NB4 (cell line): ENCODE measurements at places on chromosomes 7 and 10.
A peak's percentile ranks its signal among the peaks of the same experiment; 100 is the strongest.

- DNase-seq, result no peak
These were observed 233.8 kb upstream of the LYZL1 start for GRCh38 chr10:29055101-29055500.

DNA sequence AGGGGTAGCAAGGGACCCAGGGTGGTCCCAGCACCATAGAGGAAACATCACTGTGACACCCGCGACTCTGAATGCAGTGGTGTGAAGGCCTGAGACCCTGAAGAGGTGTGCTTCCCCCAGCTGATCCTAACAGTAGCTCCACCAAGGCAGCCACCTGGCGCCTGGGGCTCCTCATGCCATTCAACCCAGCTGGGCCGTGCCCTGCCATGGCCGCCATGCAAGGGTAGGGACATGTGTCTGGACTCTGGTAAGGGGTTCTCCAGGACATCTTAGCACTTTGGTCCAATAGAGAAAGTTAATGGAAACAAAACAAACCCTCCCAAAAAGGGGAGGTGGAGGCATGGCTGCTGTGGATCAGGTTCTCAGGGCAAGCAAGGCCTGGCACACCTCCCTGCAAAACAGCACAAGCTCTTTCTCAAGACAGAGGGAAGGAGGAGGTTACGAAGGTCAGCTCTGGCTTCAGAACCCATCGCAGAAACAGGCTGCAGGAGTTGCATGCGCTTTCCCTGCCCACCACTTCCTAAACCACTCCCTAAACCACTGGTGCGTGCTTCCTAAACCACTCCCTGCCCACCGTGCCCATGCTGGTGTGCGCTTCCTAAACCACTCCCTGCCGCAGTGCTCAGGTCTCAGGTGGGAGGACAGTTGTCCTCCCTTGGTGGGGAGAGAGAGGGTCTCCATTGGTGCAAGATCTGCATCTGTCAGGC is 108.7 kb downstream of the LARP4B start:
- DNase-seq, result peak; percentile 68

DNA sequence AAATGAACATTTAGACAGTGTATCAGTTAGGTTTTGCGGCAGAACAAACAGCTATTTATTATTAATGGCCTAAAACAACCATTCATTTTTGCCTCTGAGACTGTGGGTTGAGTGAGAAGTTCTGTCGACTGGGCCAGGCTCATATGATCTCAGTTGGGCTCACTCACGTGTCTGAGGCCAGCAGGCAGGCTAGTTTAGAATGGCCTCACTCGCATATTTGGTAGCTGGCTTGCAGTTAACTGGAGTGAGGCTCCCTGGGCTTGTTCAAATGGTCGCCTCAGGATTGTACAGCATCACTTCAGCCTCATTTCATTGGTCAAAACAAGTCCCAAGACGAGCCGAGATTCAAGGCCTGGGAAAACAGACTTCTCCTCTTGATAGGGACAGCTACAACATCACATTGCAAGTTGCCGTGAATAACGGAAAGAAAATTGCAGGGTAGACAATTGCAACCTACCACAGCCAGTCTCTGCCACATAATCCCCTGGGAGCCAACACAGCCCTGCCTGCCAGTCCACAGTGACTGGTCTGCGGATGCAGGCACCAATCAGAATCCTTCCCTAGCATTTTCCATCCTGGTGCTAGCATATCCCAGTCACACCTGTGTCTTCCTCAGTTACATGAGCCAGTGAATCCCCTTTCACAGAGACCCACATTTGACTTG is 23.1 kb upstream of the PPIF start:
- peak; percentile 38 for DNase-seq

- DNase-seq, result no peak
These were observed 63.3 kb downstream of the TMEM26 start for GRCh38 chr10:61389887-61390286.

GRCh38 chr7:30322271-30323005 is 38.0 kb downstream of the ZNRF2 start:
- DNase-seq, result peak; percentile 77

DNA sequence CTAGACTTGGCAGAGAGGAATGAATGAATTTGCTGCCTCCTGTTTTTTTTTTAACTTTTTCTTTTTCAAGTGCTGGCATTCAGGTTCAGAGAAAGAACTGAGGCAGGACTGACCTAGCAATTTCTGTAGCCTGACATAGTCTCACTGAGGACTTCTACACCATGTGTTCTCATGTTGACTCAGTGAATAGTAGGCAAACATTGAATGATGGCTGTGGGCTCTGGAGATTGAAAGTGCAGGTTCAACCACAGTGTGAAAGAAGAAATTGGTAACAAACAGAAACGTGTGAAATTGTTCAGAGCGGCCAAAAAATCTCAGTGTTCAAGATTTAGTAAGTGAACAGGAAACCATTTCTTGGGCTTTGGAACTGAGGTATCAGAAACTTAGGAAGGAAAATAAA is 322.4 kb upstream of the GHITM start:
- no peak for DNase-seq

DNA sequence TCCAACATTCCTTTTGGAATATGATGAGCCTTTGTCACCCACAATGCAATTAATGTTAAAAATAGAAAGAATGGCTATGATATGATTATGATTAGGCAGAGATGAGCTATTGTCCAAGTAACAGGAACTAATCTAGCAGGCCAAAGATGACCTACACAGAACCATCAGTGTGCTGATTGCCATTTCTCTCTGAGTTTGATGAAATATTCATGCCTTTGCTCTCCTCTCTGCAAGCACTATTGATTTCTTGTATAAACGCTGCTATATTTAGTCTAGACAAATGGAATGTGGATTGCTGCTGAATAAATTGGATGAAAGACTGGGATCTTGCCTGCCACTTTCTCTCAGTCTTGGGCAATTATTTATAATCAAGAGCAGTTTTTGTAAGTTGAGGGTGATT is 85.4 kb downstream of the HDAC9 start:
- no peak for DNase-seq

- DNase-seq, result no peak
These were observed 104.9 kb downstream of the CDK14 start for GRCh38 chr7:90701021-90701420.

DNA sequence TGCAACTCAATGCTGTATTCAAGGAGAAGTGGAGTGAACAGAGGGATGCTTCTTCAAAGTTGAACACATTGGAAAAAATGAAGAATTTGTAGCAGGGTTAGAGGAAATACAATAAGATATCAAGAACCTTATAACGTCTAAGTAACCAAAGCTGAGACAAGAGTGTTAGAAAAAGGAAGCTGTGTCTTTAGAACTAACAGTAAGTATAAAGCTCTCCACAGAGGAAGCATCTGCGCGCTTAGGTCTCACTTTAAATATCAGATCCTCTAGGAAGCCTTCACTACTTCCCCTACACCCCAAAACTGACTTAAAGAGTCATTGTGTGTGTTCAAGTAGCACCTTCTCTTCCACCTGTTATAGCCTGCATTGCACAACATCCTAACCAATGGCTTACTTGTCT is 43.0 kb downstream of the CH25H start:
- DNase-seq, result peak; percentile 8
